NT2/D1 (cell line): ENCODE measurements at places on chromosomes 12 and 14.

DNA sequence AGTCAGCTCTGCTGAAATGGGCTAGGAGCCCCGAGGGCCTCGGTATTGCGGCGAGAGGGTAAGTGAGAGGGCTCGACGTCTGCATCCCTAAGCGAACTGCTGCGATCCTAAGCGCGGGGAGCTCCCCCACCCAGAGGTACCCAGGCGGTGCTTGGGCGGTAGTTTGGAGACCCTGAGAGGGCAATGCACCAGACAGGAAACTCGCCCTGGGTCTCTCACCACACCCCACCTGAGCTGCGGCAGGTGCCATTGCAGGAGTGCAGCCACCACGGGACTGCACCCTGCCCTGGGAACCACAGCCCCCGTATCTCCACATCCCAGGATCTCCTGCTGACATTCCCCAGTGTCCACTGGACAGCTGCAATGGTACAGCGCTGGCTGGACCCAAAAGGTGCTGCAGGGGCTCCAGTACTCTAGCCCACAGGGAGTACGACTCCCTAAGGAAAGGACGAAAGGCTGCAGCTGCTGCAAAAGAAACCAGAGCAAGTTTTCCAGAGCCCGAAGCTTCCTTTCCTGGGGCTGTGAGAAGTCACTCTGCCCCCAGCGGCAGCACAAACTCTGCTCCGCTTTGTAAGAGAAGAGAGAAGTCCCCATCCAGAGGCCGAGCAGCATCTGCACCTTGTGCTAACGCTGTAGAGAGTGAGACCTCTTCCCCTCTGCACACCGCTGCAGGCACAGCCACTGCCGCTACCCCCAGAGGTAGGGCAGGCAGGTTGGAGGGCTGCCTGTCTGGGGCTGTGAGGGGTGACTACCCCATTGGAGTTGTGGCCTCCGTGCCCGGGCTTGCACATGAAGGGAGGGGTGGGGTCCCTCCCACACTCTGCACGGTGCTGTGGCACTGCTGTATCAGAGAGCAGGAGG is 31.1 kb upstream of the MON2 start:
- DNase-seq, result peak; percentile 77

DNA sequence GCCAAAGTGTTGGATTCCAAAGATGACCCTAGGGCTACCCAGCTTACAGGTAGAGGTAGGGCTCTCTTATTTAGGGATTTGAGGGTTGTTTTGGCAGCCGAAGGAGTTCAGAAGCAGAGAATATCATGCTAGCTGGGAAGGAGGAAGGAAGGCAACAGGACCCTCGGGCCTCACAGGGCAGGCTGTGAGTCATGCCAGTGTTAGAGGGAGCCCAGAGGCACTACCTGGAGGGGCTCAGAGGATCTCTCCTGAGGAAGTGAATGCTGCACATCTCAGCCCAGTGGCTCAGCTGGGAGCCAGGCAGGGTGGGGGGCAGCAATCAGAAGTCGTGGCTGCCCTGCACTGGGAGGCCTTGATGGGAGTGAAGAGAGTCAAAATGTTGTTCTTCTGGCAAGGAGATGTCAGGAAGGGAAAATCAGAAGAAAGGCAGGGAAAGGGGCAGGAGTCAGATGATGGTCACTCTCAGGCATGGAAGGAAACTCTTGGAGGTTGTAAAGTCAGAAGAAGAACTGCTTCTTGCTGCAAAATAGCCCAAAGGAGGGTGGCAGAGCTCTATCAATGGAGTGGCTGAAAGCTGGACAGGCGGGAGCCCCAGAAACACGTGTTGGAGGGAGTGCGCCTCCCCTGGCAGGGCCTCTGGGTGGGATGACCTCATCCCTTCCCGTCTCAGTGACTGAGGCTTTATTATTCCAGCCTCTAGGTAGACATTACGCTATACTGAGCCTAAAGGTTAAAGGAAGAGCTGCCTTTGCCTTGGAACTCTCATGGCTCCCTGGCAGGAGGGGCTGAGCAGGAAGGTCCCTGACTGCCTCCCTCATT is 141.3 kb downstream of the SMOC1 start:
- no peak for DNase-seq

DNA sequence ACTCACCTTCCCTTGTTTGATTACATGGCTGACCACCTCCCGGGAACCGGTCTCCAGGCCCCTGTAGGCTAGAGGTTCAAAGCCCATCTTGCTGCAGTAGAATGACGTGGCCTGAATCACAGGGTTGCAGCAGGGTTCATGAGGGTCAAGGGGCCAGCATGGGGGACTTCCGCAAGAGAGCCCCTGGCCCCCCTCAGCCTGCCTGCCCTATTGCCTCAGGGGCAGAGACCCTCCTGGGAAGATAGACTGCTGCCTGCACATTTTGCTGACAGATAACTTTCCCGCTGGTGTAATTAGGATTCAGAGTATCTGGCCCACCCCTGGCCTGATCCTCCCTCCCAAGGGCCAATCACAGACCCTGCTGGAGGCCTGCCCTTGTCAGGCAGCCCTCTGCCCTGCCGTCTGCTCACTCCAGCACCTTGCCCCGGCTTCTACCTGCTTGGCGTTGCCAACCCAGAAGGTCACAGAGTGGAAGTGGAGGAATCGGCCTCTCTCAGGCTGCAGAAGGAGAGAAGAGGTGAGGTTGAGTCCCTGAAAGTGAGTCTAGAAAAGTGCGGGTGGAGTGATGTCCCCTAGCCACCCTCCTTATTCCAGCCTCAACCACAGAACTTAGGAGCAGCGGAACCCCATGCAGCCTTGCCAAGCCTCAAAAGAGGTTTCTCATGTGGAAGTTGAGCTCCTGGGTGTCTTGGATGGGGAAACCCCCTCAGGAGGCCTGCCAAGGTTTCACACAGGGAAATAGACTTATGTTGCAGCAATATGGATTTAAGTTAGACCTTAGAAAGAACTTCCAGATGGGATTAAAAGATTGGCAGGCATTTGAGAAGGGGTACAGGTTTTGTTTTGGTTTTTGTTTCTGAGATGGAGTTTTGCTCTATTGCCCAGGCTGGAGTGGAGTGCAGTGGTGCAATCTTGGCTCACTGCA is 1.1 kb downstream of the HPD start:
- no peak for DNase-seq

GRCh38 chr12:66241061-66242043 is 52.3 kb downstream of the IRAK3 start:
- no peak for DNase-seq

- no peak for DNase-seq
Observed at GRCh38 chr14:37870170-37870569, 274.7 kb downstream of the TTC6 start.

DNA sequence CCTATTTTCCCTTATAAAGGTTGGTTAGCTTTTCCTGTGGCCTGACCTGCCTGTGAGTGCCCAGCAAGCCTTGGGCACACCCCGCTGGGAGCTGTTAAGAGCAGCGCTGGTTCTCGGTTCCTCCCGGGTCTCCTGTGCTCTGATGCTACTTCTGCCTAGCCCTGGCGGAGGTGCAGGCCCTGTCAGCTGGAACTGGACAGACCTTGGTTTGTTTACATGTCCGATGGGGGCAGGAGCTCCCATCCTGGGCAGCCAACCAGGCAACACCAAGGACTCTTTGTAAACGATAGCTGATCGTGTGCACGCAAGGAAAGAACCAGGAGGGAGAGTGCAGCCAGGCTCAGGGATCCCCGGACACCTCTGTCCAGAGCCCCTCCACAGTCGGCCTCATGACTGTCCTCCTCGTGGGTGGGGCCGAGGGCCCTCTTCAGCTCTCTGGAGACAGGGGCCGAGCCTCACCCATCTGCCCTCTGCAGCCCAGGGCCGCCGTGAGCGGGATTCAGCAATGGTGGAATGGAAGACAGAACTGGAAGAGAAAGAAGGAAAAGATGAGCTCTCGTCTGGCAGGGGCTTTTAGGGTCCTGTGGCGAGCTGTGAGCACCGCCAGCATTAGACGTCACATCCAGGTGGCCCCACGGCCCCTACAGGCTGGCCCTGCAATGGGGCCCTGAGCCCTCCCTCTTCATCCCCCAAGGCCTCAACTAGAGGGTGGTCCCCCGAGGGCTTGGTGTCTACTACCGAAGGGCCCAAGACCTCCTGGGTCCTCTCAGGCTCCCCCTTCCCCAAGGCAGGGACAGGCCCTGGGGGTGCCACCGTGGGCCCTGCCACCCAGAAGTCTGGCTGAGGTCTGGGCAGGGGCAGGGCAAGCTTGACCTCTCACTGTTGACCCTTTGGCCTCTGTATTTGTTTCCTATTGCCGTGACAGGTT is 12.3 kb downstream of the TNFAIP2 start:
- no peak for DNase-seq

DNA sequence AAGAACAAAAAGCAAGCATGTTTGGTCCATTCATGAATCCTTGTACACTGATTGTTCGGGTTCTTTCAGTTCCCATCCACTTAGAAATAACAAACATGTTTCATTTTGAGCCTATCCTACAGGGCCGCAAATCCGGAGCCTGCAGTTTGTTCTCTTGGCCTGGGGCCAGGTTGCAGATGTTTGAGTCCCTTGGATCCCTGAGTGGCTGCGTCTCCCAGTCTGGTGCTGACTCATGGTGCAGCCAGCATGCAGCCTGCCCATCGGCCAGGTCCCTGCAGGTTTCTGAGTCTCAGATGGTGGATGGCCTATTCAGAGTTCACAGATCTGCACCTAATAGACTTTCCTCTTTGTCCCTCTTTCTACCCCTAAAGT is 1.9 kb upstream of the DYNC1H1 start:
- no peak for DNase-seq

- no peak for DNase-seq
Observed at GRCh38 chr12:41212625-41213024, 24.5 kb downstream of the PDZRN4 start.

DNA sequence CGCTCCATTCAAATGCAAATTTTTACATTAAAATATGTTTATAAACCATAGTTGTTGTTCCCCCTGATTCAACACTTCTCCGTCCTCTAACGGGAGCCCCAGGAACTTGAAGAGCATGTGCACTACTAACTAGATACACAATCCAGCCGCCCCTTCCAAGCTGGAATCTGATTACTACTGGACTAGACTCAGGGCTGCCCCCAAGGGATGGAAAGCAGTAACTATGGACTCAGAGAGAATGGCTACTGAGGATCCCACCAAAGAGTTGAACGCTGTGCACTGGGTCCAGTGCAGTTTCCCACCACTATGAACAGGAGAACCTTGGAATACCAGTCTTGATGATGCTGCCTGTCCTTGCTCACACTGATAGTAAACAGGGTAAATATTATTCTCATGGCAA is 48.6 kb upstream of the PCNX1 start:
- no peak for DNase-seq

- no peak for DNase-seq
Observed at GRCh38 chr14:37598747-37599506, 3.5 kb downstream of the TTC6 start.

- DNase-seq, result no peak
Observed at GRCh38 chr12:116604178-116604895, 45.2 kb downstream of the MAP1LC3B2 start.

GRCh38 chr14:24198814-24199524 is 3.7 kb upstream of the TM9SF1 start:
- no peak for DNase-seq
